ENCODE measurements at places on chromosomes 4 and X.

DNA sequence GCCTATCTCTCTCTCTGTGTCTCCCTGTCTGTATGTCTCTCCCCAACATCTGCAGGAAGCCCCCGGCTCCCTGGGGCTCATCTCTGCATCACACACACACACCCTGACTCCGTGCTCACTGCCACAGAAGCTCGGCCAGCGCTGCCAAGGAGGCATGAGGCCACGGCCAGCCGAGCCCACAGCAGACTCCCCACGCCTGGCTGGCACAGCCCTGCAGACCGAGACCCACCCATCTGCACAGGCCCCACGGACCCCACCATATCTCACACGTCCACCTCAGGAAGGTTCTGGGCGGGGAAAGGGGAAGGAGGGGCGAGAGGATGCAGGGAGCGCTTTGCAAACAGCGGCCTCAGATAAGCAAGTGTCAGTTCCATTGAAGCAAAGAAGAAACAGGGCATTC is 28.5 kb upstream of the SLC25A6 start:
- DNase-seq, result no peak

GRCh38 chr4:26076000-26076587 is 162.1 kb downstream of the SMIM20 start:
- DNase-seq, result peak; percentile 55

- no peak for DNase-seq
Observed at GRCh38 chr4:155001251-155001650, 207.2 kb upstream of the NPY2R start.

DNA sequence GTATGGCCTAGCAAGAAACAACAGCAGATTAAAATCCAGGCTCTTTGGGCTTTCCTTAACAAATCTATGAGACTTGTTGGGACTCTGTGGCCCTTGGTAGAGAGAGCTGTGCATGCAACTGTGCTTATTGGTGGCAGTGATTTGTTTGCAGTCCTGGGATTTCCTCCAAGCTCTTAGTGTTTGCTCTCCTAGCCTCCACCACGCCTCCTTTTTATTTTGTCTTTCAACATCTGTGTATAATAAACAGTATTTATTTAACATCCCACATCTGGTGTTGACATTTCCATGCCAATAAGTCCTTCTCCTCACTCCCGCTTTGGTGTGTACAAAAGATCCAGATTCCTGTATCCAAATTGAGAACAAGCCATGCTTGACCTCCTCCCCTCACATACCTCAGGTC is 3.1 kb downstream of the TNMD start:
- DNase-seq, result no peak

DNA sequence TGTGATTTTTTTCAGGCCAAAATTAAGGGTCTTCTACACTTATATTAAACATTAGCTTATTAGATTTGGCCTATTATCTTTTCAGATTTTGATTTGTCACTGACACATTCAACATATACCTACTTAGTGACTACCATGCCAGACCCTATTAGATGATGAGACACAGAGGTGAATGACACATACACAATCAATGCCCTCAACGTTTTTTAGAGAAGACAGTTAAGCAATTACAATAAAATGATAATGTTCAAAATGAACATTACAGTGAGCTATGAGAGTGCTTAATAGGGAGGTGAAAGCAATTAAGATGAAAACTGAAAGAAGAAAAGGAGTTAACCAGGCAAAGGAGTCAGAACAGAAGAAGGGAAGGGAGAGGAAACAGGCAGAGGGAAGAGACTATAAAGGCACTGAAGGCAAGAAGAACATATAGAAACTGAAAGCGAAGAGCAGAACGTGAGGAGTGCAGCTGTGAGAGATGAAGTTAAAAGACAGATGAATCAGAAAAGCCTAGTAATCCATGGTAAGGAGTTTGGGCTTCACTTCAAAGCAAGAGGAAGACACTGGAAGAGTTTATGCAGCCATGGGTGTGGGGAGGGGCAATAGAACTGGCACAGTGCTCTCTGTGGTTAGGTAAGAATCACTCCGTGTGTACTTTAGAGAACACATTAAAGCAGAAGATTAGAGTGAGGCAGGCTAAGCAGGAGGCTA is 119.0 kb downstream of the REELD1 start:
- no peak for DNase-seq

DNA sequence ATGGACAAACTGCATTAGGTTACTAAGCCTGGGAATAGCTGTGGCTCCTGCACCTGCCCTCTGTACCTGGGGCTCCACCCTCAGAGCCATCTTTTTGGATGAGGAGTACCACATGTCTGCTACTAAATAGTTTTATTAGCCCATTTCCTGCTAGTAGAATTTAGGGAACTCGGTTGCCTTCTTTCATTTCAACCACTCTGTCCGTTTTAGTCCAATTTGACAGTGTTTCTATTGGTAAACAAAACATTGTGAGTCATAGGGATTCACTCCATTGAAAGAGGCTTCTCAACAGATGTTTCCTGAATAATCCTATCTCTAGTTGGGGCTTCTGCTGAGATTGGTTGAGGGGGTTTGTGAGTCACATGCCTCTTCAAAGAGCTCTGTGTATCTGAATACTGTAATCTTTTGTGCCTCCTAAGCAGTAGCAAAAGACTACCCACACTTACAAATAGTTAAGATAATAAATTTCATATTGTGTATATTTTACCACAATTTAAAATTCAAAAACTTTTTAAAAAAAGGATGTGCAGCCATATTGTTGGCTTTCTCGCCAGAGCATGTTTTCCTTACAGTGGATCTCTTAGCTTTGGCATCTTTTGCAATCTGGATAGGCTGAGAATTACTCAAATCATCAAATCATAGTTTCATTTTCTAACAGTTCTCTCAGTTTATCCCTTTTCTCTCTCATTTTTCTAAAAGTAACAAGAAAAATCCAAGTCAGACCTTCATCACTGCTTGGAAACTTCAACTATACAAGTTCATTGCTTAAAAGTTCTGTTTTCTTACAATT is 9.9 kb downstream of the FAM200B start:
- no peak for DNase-seq

DNA sequence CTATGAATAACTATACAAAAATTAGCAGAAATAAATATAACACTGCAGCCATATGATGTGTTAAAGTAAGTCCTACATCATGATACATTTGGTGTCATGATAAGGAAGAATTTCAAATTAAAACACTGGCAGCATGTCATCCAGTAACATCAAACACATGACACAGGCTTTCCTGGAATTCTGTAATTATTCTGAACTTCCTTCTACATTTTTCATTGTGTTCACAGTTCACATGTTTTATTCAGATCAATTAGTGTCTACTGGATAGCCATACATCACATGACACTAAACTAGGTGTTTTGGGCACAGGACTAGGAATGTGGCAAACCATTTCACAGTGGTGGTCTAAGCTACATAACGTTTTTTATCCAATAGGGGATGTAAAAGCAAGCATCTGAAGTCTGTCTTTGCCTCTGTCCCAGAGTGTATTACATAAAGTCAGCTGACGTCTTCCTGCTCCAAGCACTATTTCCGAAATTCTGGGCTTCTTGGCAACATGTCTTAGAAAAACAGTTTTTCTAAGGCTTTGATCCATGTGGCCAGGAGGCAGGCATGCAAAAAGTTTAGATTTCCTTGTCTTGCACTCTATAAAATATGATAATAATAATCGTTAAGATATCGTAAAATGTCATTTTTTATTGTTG is 707.9 kb downstream of the CENPC start:
- DNase-seq, result no peak

DNA sequence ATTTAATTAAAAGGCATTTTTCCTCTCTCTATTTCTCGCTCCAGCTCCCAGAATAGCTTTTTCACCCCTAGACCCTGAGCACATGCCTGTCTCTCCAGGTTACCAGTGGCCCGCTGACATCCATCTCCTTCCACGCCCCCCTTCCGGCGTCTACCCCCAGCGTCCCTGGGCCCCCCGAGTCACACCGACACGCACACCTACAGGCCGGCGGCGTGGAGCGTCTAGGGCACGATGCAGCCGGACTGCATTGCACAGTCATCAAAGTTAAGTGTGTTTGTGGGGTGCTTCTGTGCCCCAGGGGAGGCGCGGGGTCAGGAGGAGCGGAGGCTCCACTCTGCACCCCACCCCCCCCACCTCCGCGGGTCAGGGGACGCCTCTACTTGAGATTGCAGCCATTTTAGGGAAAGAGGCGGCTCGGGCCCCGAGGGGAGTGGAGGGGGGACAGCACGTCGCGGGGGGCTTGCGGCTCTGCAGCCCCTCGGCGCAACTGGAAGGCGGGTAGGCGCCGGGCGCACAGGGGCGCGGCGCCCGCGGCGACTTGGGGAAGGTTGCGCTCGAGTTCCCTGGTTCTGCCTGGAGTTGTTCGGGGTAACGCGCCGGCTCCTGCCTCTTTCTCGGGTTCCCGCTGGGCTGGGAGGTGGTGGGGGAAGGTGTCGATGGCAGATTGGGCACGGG is 112.7 kb downstream of the DHX15 start:
- DNase-seq, result peak; percentile 10

DNA sequence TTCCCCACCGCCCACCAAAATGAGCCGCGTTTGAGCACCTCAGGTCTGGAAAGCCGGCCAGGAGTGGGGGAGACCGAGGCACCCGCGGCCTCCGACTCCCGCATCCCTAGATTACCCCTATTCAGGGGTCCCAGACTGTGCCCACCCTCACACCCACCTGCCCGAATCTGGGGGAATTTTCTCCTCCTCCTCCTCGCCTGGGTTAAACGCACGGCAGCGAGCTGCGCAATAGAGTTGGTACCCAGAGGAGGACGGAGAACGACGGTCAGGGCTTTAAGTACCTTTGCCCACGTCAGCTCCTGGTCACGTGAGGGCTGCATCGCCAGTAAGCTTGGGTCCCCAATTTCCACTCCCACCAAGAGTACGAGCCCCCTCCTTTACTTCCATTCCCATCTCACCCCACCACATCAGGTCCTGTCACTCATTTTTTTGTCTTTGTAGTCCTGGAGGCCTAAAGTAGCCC is at the start of gene ARMCX2:
Gene ARMCX2 (minus strand): TSS at position 250 of the 463 bp plus-strand sequence. CDS start 2,262 bp downstream, outside the sequence.
- no peak for DNase-seq

- no peak for DNase-seq
Observed at GRCh38 chr4:42554072-42554471, 102.8 kb downstream of the ATP8A1 start.

DNA sequence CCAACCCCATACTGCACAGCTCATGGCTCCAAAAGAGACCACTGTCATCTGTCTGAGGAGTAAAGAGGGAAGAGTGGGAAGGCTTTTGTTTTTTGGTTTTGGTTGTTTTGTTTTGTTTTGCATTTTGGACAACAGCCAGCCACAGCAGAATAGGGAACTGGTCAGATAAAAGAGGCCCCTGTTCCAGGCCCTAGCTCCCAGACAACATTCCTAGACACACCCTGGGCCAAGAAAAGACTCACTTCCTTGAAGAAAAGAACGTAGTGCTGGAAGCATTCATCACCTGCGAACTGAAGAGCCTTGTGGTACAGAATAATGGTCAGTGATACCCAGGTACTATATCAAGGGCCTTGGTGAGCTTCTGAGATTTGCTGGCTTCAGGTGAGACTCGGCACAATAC is 619.4 kb upstream of the SPANXN1 start:
- no peak for DNase-seq

GRCh38 chrX:22148565-22148964 is 116.4 kb downstream of the PHEX start:
- DNase-seq, result no peak

DNA sequence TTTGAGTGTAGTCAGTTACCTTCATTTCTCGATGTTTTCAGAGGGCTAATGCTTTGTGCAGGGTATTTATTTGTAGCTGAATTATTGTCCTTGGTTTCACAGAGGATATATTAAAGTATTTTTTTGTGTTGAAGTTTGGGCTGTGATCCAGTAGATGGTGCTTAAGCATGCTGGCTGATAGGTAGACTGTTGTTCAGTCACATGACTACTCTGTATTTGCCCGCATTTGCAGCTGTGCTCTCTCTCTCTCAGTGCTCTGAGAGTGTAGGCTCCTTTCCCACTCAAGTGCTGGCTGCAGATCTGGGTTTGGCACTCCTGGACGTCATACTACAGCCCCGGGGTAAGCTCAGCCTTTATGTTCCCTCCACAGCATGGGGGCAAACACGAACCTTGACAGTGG is 21.7 kb downstream of the RAB40AL start:
- DNase-seq, result no peak

DNA sequence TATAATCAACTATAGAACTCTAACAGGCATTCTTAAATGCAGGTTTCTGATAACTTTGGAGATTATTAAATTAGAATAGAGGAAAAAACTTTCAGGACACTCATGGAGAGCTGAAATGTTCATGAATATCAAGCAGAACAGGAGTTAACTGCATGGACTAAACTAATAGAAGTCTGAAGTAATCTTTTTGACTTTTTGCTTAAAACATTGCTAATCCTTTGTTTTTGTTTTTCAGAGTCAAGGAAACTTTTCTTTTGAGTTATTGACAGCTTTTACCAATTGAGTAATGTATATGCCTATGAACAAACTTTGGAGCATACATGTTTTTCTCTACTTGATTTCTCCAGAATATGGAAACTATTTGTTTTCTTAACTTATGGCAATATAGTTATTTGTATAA is 112.5 kb downstream of the EIF4E start:
- no peak for DNase-seq

- DNase-seq, result no peak
Observed at GRCh38 chrX:103782640-103783039, 6.0 kb downstream of the PLP1 start.

Data from CD4-positive, alpha-beta T cell (primary cell).